Left kidney (tissue), 8 donors: ENCODE measurements at places on chromosomes 11 and 22. TPM values are rescaled to one million over a fixed set of nuclear protein-coding genes. Genes with fewer than 3 reads are reported as not detected.
A peak's percentile ranks its signal among the peaks of the same experiment; 100 is the strongest.

DNA sequence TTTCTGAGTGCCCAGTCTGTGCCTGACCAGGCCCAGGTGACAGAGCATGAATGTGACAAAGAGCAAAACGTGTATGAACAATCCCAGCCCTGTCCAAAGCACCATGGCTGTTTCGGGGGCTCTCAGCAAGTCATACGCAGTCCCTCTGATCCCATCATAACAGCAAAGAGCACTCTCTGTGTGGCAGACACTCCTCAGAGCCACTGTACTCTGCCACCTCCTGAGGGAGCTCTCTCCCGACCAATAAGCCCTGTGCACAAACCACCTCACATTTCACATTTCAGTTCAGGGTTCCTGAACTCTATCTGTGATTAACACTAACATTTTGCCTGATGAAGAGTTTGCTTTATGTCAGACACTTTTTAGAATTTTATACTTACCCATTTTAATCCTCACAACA is 6.6 kb downstream of the DGCR2 start:
- DNase-seq = no peak

The TTC28 gene
- polyA plus RNA-seq = 45.8 TPM

GRCh38 chr11:109849946-109850345 is 243.2 kb upstream of the ZC3H12C start:
- DNase-seq = no peak

DNA sequence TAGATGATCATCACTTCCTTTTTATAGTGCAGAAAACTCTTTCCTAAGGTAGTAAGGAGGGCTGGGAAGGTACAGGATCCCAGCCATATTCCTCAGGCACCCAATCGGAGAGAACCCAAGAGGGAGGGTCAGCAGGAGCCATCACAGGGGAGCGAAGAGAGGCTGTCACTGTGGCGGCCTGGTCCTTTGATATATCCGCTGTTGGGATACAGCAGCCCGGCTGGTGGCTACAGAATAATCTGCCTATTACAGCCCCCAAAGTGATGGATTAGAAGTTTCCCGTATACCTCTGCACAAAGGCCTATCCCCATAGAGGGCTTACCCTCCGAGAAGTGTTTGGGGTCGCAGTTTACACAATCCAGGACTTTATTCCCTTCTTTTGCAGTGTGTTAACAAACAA is 48.5 kb downstream of the OR4D9 start:
- no peak for DNase-seq

The C22orf15 gene
- polyA plus RNA-seq = 2.7 TPM

- DNase-seq = no peak
Observed at GRCh38 chr11:102010776-102011494, 36.3 kb upstream of the CFAP300 start.

- DNase-seq = peak; percentile 18
Observed at GRCh38 chr11:18836417-18836816, 44.8 kb upstream of the PTPN5 start.

GRCh38 chr22:41175546-41175945 is 29.6 kb upstream of the L3MBTL2 start:
- DNase-seq = no peak

DNA sequence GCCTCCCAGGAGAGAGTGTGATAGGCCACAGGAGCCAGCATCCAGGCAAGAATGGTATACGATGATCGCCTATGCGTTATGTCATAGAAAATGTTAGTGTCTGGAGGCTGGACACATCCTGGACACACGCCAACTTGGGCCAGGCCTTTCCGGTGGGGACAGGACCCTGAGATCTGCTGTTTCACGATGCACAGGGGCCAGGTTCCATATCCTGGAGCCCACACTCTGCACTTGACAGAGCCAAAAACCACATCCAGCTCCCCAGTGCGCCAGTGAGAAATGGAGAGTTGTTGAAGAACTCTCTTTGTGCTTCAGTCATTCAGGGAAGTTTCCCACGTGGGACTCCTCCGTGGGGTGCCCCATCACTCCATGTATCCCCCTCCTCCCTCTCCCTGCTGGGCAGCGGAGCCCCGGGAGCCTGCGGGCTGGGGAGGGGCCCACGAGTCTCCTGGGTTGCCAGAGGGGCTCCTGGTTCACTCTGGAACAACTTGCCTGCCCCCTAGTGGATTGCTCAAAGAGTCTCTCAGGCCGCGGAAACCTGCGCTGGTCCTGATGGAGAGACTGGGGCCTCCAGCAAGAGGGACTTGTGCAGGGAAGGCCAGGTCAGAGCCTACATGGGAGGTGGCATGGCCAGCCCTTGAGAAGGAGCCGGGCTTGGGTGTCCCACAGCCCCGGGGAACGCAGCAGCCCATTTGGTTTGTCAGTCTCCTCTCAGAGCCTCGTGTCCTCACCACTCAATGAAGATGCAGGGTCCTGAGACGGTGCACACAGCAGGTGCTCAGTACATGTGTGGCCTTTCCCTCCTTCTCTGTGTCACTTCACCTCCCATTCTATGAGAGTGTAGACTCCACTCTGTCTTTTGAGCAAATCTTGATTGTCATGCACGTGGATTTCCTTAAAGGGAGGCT is 10.2 kb upstream of the LRRC32 start:
- DNase-seq = no peak

The PIH1D2 gene
- polyA plus RNA-seq = 12.6 TPM

GRCh38 chr11:35631891-35632290 is 13.6 kb downstream of the FJX1 start:
- no peak for DNase-seq

The GAL gene
- 0.23 TPM for polyA plus RNA-seq

DNA sequence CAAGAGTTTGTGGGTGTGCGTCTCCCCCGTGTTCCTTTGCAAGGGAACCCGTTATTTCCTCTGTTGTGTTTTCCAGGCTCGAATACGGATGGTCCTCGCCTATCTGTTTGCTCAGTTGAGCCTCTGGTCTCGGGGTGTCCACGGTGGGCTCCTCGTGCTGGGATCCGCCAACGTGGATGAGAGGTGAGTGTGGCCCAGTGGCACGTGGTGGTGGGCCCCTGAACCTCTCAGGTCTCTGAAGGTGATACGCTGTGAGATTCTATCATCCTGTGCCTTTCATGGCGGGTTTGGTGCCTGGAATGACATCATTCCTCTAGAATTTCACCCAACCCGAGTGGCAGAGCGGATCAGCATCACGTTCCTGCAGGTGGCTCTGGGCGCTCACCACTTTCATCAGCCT is 32.5 kb downstream of the NADSYN1 start:
- DNase-seq = no peak

DNA sequence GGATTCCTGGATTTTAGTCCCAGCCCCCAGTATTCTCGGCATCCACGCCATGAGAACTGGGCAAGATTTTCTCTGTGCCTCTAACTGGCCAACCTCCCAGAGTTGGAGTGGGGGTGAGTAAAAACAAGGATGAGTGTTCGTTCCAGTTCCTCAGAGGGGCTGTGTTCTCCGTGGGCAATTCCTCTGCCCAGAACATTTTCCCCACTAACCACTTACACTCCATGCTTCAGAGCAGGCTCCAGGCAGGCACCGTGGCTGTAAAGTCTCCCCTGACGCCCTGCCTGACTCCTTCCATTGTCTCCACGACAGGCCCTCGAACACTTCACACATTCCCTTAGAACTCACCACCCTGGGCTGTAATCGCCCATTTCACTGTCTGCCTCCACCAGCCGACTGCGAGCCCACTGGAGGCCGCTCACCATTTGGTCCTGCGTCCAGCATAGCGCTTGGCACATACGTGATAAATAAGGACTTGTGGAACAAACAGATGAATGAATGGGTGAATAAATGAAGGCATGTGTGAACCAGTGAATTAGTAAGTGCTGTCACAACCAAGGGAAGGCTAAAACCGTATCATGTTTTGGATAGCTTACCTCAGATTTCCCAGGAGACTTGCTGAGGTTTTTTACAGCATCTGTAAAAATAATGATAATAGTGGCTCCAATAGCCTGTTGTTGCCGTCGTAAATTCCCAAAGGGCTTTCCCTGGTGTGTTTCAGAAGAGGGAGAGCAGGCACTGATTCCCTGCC is 6.1 kb downstream of the APLNR start:
- DNase-seq = no peak

DNA sequence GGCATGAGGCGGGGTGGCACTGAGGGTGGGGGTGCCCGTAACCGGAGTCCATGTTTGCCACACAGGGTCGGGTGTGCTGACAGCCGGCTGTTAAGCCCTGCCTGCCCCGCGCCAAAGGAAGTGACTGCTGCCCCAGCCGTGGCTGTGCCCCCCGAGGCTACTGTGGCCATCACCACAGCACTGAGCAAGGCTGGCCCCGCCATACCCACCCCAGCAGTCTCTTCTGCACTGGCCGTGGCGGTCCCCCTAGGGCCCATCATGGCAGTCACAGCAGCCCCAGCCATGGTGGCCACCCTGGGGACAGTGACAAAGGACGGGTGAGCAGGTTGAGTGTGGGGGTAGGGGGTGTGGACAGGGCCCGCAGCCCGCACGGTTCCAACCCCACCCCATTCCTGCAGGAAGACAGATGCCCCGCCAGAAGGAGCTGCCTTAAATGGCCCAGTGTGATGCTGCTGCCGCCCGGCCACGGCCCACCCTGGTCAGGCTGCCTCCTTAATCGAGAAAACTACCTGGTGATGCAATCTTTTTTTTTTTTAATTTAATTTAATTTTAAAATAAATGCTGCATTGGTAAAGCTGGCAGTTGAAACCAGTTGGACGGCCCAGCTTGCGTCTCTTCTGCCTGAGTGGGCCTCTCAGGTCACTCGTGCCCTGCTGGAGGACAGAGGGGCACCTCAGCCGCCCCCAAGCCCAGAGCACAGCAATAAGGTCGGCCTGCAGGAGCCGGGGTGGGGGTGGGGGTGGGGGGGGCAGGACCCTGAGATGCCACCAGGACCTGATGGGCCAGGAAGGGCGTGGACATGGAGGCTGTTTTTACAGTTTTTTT is 30.8 kb downstream of the SBF1 start:
- DNase-seq = no peak

DNA sequence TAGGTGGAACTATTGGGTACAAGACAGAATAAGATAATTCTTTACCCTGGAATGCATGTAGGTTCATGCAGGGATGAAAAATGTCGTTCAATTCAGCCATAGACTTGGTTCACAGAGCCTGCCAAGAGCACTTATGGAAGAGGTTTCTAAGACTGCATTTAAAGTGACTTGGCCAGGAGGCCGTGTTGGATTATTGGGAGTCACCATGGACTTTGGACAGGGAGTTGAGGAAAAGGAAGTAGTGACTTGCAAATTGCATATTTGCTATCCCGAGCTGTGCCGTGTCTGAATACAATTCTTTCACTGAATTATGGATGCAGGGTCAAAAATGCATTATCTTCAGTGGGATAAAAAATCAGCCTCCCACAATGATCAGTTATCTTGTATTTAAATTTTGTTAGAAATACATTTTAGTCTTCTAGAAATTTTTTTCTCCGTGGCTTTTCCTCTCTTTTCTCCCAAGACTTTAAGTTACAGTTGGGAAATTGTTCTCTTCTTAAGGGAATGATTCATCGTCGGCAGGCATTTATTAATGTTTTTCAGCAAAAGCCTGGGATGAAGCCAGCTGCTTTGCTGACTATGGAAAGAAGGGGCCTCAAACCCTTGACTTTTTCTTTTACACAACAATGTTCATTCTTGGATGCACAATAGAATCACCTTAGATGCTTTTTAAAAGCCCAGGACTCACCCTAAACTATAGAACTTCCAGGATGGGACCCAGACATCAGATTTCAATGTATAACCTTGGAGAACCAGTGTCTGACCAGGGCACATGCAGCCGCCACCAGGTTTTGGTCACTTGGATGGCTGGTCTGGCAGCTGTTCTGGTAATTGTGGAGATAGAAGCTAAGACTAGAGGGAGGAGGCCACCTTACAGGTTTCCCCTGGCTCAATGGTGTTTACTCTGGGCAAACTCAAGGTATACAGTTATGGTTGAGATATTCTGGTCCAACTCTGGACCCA is 70.8 kb downstream of the FAT3 start:
- no peak for DNase-seq

- DNase-seq = no peak
Observed at GRCh38 chr11:76734456-76735420, 48.4 kb upstream of the TSKU start.

- DNase-seq = no peak
Observed at GRCh38 chr11:119432484-119433357, 9.7 kb upstream of the THY1 start.

The TALDO1 gene
- polyA plus RNA-seq = 116 TPM

DNA sequence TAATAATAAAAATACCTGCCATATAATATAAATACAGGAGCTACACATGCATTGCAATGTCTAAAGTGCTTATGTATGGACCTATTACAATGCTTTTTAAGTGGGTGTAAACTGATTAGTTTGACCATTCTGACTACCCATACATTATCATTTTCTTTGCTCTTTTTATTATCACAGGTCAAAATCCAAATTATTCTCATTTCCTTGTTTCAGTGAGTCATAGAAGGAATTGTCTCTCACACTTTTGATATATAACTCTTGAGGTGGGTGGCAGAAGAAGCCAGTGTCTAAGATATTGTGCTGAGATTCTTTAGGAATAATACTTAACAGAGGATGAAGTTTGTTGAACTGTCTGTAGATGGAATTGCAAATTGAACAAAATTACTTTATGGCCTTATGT is 35.6 kb downstream of the GAS2 start:
- no peak for DNase-seq

GRCh38 chr11:83174008-83174407 is 17.1 kb downstream of the PCF11 start:
- no peak for DNase-seq

The TREH gene
- 2.0 TPM for polyA plus RNA-seq

GRCh38 chr22:39367035-39367434 is 17.2 kb downstream of the SYNGR1 start:
- no peak for DNase-seq

The SYNGR1 gene
- 21.6 TPM for polyA plus RNA-seq

The RFPL3 gene
- polyA plus RNA-seq = not detected

DNA sequence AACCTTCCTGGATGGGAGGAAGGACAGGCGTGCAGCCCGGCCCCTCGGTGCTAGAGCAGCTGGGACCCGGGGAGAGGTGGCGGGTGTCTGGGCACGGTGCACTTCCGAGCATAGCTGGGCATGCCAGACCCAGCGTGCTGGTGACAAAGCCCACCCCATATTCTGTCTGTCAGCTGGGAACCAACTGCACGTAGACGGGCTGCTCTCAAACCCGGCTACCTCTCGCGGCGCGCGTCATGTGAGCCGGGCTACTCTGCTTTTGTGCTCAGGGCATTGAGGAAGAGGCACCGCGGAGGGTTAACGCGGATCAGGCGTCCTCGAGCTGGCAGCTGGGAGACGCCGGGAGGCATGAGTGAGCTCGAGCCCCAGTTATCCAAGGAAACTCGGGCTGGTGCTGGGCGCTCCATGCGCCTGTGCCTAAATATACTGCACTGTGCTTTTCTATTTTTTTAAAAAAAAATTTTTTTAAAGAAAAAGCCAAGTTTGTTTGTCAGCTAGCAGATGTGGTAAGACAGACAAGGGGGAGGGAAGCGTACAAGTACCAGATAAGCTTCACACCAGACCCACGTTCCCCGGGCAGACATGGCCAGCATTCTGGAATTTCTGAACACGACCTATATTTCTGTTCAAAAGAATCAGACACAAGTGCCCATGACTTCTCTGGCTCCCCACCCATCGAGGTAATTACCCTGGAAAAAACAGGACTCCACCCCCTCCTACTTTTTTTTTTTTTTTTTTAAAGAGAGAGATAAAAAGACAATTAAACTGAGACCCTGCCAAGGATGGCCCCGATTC is 425.6 kb downstream of the SHANK2 start:
- DNase-seq = no peak
